ENCODE measurements at places on chromosomes 4 and X.

DNA sequence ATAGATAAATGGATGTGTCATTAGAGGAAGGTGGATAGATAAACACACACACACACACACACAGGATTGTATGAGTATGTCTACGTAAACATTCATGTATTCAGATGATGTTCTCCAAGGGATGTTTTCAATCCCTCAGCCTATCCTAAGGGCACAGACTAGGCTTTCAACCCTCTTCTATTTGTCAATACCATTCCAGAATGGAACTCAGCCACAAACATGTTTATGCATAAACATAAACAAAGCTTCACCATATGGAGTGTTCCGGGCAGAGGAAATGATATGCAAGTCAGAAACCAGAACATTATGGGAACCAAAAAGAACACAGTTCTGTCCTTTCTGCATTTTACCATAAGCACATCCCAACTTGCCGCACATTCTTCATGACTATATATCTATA lies 25.0 kb downstream of the CRMP1 start:
- DNase-seq, result no peak

DNA sequence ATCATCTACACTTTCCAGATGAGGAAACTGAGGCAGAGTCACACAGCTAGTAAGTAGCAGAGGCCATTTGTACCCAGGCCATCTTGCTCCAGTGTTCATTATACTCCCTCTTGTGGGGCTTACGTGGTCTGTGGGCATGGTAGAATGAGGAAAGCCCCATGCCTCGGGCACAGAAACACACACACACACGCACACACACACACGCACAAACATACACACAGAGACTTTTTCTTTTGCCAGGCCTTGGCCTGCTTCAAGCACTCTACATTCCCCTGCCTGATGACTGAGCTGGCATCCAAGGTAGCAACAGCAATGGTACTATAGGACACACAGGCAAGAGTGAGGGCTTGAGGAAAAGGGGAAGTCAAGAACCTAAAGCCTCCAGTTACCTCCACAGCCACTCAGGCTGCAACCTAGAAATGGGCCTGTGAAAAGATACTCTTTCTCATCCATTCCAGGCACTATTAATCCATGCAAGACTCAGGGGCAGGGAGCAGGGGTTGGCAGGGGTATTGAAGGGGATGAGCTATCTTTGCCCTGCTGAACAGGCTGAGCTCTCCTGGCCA lies 43.6 kb downstream of the STARD8 start:
- no peak for DNase-seq

- no peak for DNase-seq
Measured at GRCh38 chr4:40417941-40418340, 82.8 kb downstream of the CHRNA9 start.

- no peak for DNase-seq
Measured at GRCh38 chr4:102493794-102494193, 7.4 kb upstream of the NFKB1 start.

- no peak for DNase-seq
Measured at GRCh38 chr4:104447294-104447693, 47.4 kb downstream of the CXXC4 start.

- DNase-seq, result no peak
Measured at GRCh38 chr4:184447664-184448063, 26.7 kb downstream of the IRF2 start.

GRCh38 chrX:39755143-39756032 lies 342.4 kb downstream of the BCOR start:
- DNase-seq, result peak; percentile 66

GRCh38 chrX:153935326-153935851 lies 552 bp upstream of the NAA10 start:
- no peak for DNase-seq

DNA sequence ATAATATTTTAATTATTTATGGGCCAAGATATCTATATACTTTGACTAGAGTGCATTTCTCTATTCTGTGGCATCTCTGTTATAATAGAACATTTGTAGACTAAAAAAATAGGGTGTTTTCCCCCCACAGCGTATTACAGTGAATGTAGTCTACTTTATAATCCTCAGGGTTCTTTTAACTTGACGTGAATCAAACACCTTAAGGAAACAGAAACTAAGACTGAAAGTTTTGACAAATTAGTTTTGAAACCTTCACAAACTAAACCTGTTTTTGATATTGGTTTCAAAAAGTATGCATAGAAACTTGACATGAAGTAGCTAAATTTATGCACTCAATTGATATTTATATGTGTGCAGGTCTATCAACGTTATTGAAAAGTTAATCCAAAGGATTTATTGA lies 1963.1 kb upstream of the TENM3 start:
- DNase-seq, result no peak

DNA sequence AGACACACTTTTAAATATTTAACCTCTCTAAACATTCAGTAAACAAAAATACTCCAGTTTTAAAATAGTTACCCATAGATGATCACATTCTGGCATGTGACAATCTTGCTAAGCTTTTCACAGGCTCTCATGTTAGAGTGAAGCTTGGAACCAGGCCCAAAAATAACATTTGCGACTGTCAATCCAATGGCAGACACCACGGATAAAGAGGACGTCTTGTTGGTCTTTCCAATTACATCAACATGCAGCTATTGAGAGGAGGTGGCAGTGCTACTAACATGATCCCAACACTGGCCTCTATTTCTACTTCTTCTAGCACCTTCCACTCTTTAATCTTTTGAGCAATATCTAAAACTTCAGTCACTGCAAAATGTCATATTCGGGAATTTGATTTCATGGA lies 970.8 kb upstream of the TENM3 start:
- no peak for DNase-seq

DNA sequence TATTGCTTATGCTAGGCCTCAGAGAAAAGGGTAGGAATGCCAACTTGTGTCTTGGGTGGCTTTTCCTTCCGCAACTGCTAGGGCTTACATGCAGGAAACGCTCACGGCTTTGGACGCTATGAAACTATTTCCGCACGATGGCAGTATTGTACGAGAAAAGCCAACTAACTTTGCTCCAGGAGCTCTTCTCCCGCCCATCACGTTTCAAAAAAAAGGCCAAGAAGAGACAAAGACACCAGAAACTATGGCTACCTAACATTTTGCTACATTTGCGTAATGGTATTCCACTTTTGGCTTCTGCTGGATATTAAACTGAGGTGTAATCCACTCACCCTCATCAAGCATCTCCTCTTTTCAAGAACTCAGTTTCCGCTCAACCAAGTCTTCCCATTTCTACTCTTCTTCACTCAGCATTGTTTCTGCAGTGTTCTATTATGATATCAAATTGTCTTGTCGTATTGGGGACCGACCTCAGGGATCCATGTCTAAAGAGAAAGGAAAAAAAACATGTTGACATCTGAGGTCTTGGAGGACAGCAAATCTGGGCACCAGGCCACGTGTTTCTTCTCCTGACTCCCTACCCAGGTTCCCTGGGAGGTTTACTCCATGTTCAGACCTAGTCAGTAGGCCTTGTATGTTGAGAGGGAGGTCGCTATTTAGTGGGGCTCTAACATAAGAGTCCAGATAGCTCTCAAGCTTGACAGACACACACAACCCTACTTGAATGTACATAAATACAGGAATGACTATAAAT lies 239.4 kb upstream of the STK26 start:
- DNase-seq, result no peak

DNA sequence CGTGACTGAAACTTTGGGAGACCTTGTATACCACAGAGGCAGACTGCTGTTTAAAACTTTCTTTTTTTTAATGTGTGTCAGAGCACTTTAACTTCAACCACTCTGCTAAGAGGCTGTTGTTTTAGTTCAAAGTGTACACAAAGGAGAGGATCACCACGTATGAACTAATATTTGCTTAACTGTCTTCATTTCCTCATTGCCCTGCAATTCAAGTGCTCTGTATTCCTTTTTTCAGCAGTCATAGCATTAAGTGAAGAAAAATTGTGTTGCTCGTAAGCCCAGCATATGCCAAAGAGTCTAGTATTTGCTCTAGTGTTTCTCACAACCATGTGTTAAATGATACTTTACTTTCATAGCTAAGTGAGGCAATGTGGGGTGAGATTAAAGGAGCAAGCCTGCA lies 63.0 kb upstream of the HHIP start:
- DNase-seq, result no peak

- no peak for DNase-seq
Measured at GRCh38 chrX:28099166-28099565, 117.9 kb upstream of the DCAF8L1 start.

DNA sequence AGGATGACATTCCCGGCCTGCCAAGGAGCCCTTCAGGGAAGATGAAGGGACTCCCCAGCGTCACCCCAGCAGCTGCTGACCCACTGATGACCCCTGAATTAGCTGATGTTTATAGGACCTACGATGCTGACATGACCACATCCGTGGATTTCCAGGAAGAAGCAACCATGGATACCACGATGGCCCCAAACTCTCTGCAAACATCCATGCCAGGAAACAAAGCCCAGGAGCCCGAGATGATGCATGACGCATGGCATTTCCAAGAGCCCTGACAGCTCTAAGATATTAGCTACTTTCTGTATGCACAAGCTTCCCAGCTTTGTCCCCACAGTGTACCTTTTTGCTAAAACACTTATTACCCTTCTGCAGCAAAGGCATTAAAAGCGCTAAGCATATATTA lies 14.4 kb downstream of the AMBN start:
- no peak for DNase-seq

DNA sequence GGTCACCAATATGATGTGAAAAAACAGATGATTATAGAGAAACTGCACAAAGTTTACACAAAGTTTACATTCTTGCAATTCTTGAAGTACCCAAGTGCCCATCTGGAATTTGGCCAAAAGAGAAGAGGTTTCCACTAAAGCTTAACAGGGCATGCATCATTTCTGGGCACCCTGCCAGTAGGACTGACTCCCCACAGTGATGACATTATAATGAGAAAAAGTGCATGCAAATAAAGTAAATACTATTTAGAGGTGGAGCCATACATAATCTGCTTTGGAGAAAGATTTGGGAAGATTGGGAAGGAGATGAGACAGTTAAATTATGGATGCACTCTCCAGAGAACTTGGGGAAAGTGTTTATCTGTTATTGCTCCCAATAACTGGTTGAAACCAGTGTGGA lies 93.7 kb upstream of the TRPC3 start:
- DNase-seq, result peak; percentile 65

GRCh38 chr4:141246683-141247429 lies 26.2 kb downstream of the ZNF330 start:
- DNase-seq, result no peak

GRCh38 chr4:10403633-10404445 lies 53.4 kb downstream of the ZNF518B start:
- DNase-seq, result peak; percentile 29

DNA sequence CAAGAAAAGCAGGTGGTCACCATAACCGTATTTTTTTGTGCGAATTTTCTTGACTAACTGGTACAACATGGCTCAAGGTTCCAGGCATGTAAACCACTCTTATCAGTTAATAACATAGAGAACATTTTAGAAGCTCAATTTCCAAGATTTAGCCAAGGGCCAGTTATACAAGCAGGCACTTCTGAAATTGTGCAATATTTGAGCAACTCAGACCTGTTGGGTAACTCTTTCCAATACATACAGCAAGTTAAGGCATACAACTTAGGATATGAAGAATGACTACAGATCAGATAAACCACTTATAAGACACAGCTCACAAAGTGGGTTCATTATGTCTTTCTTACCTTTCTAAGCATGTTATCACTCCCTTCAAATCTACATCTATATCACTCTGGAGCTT lies 43.9 kb downstream of the ZNF280C start:
- no peak for DNase-seq

GRCh38 chrX:148422526-148422925 lies 77.9 kb upstream of the AFF2 start:
- DNase-seq, result no peak

DNA sequence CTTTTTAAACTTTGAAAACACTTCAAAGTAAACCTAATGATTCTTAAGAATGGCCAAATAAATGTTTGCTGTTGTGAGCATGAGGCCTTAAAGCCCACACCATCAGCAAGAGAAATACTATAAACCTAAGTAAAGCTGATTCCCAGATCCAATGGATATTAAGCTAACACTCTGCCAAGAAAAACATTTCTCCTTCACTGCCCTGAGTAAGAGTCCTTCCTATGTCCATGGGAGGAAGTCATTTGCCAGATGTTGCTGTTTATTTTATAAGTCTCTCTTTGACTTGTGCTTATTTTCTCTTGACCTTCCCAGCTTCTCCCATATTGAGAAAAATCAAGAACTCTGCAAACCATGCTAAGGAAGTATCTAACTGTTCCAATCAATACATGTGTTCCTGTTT lies 154.3 kb upstream of the EDNRA start:
- DNase-seq, result no peak

- no peak for DNase-seq
Measured at GRCh38 chrX:75155447-75155826, 646 bp downstream of the ABCB7 start.

GRCh38 chr4:183249854-183250253 lies 70.2 kb downstream of the CLDN22 start:
- DNase-seq, result no peak

DNA sequence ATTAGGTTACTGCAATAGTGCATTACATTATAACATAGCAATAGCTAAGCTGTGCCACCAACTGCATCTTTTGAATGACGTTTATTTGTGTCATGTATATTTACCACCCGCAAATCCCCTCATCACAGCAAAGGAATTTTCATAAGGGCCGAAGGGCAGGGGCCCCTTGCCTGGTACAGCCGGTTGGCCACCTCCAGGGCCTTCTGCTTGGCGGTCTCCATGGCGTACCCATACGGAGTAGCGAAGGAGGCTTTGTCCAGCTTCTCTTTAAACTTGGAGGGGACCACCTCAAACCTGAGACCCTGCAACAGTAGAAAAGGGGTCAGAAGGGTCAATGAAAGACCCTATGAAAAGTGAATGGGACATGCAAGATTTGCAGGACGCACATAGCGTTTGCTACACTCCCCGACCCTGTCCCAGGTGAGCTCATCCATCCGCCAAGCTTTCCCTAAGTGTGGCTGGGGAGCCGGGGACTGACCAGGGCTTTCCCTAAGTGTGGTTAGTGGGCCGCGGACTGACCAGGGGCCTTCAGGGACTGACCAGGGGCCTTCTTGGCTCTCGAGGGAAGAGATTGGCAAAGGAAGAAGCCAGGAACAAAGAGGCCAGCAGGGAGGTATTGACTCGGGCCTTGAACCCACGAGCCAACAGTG lies 10.6 kb downstream of the ASMTL start:
- DNase-seq, result no peak

GRCh38 chr4:94766856-94767255 lies 9.1 kb downstream of the BMPR1B start:
- no peak for DNase-seq

- DNase-seq, result no peak
Measured at GRCh38 chr4:181613200-181613599, 630.0 kb upstream of the TENM3 start.

GRCh38 chrX:39899856-39900776 lies 197.6 kb downstream of the BCOR start:
- DNase-seq, result no peak

GRCh38 chrX:47498411-47498810 lies 15.4 kb upstream of the ZNF41 start:
- no peak for DNase-seq

DNA sequence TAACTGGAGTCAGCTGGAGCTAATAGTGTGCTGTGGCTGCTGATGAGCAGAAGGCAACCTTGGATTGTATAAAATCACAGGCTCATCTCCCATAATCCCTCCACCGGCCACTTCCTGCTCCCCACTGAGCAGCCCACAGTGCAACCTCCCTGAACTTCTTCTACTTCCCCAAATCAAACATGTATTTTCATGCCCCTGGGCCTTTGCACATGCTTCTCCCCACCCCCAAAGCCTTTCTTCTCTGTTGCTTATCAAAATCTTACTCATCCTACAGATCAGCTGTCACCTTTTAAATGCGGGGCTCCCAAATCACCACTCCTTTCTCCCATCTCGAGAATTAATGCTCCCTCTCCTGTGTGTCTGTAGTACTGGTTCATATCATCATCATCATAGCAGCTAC lies 35.8 kb downstream of the RHOH start:
- DNase-seq, result no peak

- DNase-seq, result no peak
Measured at GRCh38 chr4:39759569-39759968, 61.6 kb downstream of the UBE2K start.

Measured in SW 1271 (cell line).